ENCODE measurements at places on chromosomes 1 and 21.

DNA sequence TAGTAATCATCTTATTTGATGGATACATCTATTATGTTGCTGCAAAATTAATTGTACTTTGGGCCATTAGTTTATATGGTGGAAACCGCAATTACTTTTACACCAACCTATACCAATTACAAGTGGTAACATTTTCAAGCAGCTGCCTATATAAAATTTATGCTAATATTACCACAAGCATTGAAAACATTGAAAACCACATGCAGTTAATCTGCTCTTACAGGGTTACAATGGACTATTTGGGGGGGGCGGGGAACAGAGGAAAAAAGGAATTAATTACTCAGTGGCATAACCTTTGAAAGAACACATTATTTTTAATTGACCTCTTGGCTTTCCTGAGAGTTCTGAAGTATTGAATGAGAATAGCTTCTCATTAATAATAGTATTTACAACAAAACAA, 1793.2 kb downstream of the NCAM2 start:
- no peak for ATAC-seq

DNA sequence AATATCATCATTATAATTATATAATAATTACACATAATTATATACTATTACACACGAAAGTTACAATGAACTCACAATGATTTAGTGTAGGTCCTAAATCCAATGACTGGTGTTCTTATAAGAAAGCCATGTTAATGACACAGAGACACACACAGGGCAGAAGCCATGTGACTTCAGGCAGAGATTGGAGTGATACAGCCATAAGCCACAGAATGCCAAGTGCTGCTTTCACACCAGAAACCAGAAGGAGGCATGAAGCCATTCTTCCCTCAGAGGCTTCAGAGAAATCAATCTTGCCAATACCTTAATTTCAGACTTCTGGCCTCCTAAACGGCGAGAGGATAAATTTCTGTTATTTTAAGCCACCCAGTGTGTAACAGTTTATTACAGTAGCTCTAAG, 147.4 kb upstream of the KRTAP19-8 start:
- ATAC-seq: no peak

DNA sequence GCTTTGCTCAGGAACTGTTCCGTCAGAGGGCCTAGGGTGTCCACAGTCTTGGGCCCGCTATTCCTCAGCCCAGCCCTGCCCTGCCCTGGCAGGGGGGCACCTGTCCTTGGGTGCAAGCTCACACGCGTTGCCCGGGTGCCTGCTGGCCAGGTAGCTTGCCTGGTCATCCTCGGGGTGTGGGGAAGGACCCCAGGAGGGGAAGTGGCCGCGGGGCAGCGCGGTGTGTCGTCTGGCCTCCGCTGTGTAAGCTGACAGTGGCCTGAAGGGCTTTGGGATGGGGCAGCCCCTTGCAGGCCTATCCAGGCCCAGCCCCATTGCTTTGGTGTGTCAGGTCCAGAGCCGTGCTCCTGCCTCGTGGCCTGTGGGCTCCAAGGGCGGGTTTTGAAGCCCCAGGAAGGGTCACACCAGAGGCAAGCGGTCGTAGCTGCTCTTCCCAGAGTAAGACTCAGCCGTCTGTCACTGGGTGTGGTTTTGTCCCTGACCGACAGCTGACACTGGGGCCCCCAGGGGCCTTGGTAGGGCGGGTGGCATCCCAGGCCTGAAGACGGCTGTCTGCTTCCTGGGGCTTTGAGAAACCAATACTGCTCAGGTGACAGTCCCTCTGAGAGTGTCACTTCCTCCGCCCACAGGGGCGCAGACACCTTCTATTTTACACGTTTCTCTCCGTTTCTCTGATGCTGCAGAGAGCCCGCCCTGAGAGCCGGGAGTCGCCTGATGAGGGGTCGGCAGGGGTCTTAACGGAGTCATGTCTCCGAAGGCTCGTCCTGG, 72.1 kb downstream of the SKI start:
- peak; percentile 32 for ATAC-seq

DNA sequence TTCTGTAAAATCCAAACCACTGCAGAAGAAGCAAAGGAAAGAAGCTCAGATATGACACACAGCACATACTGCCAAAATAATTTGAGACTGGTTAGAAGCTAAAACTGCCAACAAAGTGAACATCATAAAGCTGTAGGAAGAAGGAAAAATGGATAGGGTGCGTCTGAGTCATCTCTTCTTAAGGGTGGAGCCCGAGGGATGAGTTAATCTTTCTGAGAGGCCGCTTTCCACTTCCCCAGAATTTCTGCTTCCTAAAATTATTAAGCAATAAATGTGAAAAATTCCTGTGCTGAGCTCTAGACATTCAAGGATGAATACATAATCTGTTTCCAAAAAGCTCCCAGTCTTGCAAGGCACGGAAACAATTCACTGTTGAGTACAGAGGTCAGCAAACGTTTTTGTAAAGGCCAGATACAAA, 20.1 kb downstream of the PPT1 start:
- ATAC-seq: peak; percentile 61

DNA sequence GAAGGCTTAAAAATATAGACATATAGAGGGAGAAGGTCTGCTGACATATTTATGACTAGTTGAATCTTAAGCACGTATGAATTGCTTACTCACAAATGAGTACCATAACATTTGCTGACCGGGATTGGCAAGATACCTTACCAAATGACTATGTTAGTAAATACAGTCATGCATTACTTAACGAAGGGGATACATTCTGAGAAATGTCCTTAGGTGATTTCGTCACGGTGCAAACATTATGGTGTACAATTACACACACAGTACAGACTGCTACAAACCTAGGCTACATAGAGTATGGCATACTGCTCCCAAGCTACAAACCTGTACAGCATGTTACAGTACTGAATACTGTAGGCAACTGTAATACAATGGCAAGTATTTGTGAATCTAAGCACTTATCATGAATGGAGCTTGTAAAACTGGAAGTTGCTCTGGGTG, 19.4 kb upstream of the UBE2U start:
- ATAC-seq: peak; percentile 91

DNA sequence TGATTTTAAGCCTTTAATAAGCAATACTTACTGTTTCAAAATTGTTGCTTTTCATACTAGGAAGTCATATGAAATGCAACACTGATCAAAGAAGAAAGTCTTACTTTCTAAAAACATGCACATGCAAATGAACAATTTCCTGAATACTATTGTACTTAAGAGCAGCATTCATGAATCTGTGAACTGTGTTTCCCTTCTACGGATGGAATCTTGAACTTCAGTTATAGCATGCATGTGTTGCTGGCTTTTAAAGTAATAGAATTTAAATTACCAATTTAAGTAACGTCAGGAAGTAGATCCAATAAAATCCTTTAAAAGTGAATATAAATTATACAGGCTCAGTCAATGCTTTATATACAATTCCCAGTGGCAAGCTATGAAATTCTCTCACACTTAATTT, 348.9 kb downstream of the KCNT2 start:
- ATAC-seq: no peak

DNA sequence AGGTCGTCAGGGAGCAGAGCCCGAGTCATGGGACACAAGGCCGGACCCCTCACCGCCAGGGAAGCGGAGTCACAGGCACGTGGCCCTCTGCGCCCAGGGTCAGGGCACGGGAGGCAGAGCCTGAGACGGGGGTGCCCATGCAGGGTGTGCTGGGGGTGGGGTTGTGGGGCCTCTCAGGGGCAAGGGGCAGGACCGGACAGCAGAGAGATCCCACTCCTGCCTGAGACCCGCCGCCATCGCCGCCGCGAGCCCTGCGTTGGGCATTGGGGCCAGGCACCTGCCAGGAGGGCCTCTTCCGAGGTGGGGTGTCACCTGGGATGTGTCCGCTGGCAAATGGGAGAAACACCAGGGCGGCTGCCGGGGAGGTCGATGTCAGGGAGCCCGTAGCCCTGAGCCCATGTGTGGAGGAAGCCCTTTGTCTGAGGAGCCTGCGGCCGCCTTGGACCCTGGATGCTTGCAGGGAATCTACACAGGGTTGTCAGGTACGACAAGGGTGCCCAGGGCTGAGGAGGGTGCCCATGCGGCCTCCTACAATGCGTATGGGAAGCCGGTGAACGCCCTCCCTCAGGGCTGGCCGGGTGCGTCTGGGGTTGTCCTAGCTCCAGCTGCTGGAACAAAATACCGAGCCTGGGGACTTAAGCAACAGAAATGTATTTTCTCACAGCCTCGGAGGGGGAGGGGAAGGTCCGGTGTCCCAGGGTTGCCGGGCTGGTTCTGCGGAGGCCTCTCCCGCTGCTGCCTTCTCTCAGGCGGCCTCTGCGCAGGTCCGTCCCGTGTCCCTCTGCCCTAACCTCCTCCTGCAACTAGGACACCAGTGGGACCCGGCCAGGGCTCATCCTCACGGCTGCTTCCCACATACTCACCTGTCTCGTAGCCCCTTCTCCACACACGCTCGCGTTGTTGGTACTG, 16.4 kb upstream of the C1orf159 start:
- ATAC-seq: no peak

- ATAC-seq: no peak
These were observed 43.2 kb downstream of the KIF26B start for GRCh38 chr1:245197911-245198379.

GRCh38 chr1:94929351-94930217, 2.7 kb upstream of the CNN3 start:
- no peak for ATAC-seq

- no peak for ATAC-seq
These were observed 21.4 kb downstream of the XKR8 start for GRCh38 chr1:27981145-27981544.

DNA sequence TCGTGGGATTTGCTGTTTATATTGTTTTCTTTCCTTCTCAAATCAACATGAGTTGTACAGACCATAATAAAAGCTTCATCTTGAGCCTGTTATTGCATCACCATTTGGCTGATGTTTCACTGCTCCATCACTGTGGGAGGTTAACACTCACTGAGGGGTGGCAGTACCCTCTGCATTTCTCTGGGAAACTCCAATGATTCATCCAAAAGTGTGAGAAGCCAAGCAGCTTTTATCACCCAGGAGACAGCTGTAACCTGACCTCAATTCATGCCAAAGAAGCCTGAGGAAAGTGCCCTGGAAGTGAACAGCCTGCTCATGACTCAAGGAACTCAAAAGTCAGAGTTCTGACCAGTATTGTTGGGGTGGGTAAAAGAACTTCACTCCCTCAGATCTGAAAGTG, 84.1 kb downstream of the GPR88 start:
- no peak for ATAC-seq

GRCh38 chr1:72432645-72433267, 150.4 kb upstream of the NEGR1 start:
- ATAC-seq: no peak

DNA sequence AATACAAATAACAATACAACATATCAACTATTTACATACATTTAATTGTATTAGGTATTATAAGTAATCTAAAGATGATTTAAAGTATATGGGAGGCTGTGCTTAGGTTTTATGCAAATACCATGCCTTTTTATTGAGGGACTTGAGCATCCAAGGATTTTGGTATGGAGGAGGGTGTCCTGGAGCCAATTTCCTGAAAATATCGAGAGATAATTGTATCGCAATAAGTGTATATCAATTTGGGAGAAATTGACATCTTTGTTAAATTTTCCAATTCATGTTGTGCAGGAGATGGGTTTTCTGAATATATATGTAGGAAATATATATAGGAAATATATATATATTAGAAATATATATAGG, 63.5 kb downstream of the ATP1A1 start:
- ATAC-seq: no peak

DNA sequence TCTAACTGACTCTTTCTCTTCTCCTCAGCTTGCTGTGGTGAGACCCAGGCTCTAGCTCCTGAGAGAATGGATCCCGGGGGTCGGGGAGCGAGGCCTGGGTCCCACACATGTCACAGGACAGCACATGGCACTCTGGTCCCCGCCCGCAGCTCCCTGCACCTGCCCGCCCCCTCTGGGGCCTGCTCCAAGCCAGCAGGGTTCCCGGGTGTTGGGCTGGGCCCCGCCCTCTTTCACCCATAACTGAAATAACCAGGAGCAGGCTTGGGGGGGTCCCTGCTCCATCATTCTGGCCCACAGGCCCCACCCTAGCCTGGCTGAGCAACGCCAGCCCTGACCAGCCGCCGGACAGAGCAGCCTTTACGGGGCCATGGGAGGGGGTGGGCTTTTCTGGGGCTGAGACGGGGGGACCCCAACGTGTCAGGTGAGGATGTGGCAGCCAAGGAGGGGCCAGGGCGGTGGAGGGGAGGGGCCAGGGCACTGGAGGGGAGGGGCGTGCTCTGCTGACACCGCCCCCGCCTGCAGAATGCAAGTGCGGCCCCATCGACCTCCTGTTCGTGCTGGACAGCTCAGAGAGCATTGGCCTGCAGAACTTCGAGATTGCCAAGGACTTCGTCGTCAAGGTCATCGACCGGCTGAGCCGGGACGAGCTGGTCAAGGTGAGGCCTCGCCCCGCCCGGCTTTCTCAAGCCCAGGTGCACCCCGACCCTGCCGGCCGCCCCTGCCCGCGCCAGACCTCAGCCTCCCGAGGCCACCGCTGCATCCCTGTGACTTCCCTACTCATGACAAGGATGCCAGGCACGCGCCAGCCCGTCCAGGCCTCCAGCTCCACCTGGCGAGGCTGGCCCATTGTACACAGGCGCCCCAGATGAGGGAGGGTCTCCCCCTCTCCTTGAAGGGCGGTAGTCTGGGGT, 19.4 kb downstream of the COL6A1 start:
- no peak for ATAC-seq

GRCh38 chr1:59733443-59734141, 81.2 kb upstream of the HOOK1 start:
- no peak for ATAC-seq

DNA sequence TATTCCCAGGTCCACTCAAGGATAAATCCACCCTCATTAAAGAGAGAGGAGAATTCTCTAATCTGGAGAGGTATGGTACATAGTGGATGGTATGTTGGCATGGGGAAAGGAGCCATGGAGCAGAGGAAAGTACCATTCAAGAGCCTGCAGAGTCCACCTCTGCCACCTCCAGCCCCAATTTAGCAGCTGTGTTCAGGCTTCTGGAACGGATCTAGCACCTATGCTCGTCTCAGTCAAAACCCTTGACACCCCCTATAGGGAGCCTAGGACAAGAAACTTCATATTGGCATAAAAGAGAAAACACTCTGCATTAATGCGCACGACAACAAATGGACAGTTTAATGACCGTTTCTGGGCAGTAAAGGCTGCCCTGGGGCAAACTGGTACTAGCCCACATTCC, 161.1 kb upstream of the FAM78B start:
- no peak for ATAC-seq

GRCh38 chr1:76121850-76122249, 47.3 kb downstream of the ST6GALNAC3 start:
- ATAC-seq: no peak

Measured in esophagus mucosa (tissue), 1 donor.